ENCODE measurements at places on chromosomes 6 and 20.

DNA sequence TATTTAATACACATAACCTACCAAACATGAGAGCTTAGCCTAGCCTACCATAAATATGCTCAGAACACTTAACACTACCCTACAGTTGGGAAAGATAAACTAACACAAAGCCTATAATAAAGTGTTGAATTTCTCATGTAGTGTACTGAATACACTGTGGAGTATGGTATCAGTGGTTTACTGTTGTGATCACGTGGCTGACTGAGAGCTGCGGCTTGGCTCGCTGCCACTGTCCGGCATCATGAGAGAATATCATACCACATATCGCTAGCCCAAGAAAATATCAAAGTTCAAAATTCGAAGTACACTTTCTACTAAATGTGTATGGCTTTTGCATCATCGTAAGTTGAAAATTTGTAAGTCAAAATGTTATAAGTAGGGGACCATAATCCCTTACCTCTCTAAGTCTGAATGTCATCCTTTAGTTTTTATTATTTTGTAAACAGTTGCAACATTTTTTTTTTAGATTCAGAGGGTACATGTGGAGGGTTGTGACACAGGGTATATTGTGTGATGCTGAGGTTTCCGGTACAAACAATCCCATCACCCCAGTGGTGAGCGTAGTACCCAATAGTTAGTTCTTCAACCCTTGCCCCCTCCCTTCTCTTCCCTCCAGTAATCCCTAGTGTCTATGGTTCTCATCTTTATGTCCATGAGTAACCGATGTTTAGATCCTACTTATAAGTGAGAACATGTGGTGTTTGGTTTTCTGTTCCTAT lies 14.6 kb upstream of the TAAR1 start:
- DNase-seq, result no peak

DNA sequence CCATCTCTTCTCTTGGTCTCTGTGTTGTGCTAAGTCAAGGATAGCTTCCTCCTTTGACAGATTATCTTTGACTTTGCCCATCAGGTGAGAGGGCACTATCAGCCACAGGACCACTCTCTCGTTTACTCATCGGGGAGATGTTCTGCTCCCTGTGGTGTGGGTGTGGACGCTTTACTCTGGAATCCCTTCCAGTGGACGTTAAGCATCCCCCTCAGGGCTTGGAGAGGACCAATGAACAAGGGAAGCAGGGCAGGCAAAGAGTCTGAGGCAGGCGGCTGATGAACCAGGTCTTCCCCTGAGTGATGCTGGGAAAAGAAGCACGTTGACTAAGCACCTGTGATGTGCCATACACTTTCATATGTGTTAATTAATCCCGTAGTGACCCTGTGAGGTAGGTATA lies 21.0 kb upstream of the RNF24 start:
- DNase-seq, result no peak

DNA sequence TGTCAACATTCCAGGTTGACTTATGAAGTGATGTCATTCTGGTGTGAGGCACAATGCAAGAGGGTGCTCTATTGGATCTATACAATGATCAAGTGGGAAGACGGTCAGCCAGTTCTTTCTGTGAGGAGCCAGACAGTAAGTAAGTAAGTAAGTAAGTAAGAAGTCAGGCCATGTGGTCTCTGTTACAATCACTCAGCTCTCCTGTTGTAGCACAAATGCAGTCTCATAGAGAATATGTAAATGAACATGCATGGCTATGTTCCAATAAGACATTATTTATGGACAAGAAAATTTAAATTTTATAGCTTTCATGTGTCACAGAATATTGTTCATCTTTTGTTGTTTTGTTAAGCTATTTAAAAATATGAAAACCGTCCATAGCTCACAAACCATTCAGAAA lies 399.7 kb downstream of the BTBD3 start:
- DNase-seq, result no peak

DNA sequence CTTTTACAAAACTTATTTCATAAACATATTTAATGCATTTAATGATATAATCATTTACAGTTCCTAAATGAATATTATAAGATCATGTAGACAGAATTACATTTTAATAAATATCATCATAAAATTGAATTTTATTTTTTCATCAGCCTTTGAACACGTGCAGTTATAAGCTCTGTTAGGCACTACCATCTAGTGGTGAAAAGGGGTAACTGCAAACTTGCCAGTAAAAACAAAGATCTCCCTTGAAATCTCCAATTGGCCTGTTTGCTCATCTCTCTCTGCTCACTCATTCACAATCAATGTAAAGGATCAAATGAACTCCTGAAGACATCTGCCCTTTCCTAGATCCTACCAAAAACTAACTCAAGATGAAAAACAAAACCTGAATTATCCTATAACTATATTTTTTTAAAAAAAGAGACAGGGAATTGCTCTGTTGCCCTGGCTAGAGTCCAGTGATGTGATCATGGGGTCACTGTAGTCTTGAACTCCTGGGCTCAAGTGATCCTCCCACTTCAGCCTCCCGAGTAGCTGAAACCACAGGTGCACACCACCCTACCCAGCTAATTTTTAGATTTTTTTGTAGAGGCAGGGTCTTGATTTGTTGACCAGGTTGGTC lies 31.7 kb downstream of the SAMHD1 start:
- DNase-seq, result peak; percentile 70

DNA sequence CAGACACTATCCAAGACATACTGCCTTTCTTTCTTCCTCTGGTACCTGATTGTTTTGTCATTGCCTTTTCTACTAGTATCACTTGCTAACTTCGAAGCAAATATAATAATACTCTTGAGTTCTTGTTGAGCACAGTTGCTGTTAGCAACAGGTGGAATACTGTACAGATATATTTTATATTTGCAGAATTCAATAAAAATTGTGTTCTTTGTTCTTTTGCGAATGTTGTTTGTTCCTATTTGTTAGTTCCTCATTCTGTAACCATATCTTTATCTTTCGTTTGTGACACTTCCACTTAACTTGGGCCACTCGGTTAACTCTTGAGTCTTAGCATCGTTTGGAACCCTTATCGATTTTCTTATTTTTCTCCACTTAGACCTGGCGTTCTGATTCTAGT lies 868 bp downstream of the CYB5R4 start:
- no peak for DNase-seq

DNA sequence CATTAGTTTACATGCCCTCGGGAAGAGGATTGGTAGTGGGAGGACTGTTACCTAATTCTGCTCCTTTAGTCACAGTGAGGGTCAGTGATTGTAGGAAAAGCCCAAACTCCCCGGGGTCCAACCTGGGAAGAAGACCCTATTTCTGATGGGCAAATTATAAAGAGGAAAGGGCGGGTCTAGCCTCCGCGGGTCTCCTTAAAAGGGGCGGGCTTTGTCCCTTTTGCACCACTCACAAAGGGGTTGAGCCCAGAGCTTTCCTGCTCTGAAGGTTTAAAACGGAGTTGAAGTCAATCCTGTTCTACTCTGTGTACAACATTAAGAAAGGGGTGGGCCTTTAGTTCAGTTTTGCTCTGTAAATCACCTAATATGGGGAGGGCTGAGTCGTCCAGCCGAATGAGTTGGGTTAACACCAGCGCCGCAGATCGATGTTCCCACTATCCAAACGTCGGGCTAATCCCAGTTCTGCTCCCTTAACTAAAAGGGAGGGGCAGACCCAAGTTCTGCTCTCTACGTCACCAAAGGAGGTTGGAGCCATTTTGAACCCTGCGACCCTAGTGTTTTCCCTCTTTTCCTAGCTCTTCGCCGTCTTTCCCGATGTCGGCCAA lies 920 bp upstream of the RNF5 start:
- DNase-seq, result no peak

DNA sequence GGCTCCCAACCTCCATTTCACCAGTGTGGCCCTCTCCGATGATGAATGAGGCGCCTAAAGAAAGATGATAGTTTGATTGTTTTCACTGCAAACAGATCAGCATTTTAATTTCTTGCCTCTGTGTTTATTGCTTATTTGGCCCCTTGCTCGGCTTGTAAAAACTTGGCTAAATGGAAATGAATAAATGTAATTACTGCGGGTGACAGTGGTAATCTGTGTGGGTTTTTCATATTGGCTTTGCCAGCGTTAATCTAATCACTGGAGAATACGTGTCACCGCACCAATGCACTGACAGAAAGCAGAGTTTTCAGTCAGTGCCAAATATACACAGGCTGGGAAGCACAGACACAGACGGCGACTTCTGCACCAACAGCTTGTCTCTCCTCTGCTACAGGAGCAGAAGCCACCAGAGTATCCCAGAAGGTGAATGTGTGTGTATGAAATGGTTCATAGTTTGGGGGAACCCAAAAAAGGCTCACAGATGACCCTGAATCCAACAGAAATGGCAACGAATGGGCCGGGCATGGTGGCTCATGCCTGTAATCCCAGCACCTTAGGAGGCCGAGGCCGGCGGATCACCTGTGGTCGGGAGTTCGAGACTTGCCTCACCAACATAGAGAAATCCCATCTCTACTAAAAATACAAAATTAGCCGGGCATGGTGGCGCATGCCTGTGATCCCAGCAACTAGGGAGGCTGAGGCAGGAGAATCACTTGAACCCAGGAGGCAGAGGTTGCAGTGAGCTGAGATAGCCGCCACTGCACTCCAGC lies 534.0 kb downstream of the PKHD1 start:
- DNase-seq, result no peak

DNA sequence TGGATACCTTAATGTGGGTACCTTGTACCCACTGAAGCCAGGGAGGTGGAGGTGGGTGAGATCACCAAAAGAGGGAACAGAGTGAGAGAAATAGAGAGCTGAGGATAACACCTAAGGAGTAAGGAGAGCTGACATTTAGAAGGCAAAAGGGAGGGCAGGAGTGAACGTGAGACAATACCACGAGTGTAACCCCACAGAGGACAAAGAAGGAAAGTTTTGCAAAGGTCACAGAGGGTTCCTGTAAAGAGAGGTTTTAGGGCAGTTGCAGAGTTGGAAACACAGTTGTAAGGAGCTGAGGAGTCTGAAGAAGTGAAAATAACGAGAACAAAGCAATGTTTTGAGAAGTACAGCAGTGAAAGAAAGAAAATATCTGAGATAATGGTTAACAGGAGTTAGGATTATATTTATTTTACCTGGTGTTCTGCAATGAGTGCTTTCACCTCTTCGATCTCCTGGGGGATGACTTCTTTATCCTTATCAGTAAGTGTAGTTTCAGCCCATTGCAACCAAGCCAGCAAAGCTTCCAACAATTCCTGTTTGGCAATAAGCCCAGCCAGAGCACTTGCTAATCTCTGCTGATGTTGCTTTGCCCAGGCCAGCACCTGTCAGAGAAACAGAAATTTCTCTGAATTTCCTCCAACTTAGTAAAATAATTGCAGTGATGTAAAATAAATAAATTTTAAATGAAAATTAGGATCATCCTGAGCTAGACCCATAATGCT lies 166.8 kb downstream of the DST start:
- peak; percentile 31 for DNase-seq

DNA sequence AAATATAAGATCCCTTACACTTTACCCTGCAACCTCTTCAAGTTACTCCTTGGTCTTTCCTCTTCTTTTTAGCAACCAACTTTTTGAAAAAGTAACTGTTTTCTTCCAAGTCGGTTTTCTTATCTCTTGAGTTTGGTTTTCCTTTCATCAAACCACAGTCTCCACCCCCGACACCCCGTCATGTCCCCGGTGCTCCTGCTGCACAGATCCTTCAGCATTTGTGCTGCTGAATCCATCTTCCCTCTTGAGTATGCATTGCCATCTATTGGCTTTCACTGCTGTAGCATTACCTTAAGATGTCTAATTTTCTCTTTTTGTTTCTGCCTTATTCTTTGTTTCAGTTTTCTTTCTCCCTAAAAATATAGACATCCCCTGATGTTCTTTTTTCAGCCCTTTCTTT lies 11.9 kb upstream of the TNFRSF21 start:
- no peak for DNase-seq

DNA sequence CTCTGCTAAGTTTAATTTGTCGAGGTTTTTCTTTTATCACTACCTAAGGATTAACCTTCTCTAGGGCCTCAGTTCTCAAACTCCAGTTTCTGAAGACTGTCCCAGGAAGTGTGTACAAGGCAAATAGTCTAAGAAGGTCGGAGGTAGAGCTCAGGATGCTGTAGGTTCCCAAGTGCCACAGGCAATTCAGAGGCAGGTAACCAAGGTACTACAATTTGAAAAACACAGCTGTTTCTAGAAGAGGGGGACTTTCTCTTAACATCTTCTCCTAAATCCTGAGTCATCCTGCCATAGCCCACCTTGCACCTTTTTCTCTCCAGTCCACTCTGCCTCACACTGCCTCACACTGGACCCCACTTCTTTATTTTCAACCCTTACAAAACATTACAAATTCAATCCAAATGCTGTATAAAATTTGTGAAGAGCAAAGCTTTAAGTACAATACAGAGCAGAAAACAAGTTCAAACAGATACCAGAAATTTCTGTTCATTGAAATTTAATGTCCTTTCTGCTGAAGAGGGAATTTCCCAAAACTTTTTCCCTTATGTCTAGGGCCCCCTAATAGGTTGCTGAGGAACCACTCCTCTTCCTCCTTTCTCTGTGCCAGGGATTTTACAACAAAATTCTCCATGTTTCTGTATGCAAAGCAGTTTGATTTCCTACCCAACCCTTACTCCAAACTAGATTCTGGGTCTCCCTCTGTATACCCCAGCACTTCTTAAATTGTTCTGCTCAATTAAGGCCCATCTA lies 43.0 kb downstream of the FRK start:
- DNase-seq, result no peak

DNA sequence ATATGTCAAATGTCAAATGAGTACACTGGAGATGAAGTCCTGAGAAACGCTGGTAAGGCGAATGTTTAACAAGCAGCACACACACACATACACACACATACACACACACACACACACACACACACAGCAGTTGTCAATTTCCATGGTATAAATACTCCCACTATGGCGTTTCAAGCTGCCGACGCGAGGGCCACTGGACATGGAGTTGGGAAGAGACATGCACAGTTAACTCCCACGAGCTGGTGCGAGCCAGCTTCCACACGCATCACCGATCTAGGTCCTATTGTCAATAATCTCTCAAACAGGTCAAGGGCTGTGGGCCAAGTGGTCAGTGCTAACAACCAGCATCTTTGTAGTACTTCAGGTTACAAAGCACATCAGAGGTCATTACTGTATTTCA lies 58.9 kb downstream of the TRERF1 start:
- DNase-seq, result no peak

GRCh38 chr6:48809245-48809644 lies 653.8 kb downstream of the MMUT start:
- no peak for DNase-seq

All from EH (cell line).